ENCODE measurements at places on chromosomes 7 and 10.

DNA sequence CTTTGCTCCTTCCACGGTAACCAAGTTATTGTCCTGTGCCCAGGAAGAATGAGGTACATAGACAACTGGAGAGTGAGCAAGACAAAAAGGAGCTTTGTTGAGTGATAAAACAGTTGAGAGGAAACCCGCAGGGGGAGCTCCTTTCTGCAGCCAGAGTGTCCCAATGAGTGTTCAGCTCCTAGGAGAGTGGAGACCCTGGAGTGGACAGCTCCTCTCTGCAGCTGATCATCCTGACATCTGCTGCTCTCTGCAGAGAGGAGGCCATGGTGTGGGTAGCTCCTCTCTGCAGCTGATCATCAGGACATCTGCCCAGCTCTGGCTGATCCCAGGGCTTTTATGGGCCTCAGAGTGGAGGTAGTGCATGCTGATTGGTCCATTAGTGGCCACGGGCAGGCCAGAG is 53.4 kb upstream of the PCDH15 start:
- no peak for DNase-seq

DNA sequence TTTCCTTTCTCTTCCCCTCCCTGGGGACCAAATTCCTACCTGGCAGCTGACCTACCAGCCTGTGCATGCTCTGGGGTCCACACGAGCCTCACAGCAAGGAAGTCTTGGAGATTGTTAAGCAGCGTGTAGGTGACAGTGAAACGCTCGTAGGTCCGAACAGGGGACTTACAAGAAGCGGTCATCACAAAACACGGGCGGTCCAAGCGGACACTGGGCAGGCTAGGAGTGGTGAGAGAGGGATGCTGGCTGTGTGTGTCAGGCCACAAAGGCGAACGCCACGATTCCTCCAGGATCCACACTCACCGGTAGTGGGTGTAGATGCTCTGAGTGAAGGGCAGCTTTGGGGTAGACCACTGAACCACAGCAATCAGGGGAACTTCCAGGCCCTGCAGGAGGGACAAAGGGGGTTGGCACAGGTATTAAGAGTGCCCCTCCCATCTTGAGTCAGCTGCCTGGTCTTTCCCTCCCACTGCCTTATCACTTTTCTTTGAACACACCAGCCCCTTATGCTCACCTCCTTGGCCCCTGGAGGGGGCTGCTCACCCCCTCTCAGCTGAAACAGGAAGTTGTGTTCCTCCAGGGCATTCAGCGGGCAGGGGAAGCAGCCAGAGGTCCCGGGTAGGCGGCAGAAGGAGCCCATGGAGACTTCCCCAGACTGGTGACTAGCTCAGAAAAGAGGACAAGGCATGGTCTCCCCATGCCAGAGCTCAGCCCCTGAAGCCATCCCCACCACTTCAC is 2.0 kb downstream of the TRAPPC14 start:
- no peak for DNase-seq

DNA sequence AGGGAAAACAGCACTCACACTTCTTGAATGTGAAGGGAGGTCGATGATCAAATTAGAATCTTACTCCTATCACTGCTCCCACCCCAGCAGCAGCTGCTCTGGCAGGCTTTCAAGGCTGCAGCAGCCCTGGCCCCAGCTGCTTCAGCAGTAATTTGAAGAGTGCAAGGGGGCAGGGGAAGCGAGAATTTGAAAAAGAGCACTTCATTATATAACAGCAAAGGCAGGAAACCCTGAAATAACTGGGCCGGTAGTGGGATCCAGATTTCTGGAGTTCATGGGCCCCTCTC is 44.9 kb downstream of the MYPN start:
- DNase-seq, result peak; percentile 50

DNA sequence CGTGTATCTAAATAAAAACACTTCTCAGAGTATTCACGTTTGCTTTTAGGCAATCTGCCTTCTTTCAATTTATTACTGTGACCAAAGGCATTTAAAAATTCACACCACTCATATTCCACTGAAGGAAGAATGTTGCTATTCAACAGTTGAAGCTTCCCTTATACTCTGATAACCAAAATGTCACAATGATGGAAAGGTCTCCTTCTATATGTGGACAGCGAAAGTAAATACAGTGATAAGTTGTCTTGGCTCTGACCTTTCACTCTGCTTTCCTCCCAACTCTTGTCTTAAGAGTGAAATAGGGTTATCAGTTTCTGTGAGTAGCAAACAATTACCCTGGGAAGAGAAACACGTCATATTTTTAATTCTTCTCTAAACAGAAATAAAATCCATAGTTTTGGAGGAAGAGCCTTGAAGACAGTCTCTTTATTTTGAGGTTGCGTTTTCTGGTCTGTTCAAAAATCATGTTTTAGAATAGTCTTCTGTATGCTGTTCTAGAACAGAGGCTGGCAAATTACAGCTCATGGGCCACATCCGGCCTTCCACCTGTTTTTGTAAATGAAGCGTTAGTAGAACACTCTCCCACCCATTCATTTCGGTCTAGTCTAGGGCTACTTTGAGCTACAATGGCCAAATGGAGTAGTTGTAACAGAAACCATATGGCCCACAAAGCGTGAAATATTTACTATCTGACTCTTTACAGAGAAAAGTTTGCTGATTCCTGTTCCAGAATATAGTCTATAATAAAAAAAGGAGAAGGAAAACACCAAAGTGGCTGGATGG is 41.3 kb downstream of the ETV1 start:
- no peak for DNase-seq

- no peak for DNase-seq
These were observed 58.1 kb downstream of the ITGA8 start for GRCh38 chr10:15661574-15661973.

DNA sequence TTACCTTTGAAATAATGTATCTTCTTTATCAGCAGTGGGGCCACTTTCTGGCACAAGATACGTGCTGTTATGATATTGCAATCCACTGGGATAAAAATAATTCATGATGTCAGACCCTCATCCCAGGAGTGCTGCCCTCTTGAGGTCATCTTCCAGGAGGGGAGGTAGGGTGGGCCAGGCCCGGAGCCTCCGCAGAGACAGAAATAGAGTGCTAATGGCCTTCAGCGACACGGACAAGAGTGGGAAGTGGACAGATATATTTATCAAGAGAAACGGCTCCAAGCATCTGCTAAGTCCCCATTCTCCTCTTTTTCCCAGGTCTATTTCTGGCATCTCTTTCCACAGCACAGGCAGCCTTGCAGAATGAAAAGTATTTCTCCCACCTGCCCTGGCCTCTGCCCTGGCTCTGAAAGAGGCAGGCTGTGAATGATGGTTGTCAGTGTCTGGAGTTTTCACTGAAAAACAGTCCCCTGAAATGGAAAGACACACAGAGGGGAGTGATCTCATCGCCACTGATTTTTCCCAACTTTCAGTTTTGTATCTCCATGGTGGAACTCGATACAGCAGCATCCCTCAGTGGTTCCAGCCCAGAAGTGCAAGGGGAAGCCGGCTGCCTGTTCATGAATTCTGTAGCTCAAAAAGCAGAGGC is 251.7 kb upstream of the MYO3A start:
- no peak for DNase-seq

DNA sequence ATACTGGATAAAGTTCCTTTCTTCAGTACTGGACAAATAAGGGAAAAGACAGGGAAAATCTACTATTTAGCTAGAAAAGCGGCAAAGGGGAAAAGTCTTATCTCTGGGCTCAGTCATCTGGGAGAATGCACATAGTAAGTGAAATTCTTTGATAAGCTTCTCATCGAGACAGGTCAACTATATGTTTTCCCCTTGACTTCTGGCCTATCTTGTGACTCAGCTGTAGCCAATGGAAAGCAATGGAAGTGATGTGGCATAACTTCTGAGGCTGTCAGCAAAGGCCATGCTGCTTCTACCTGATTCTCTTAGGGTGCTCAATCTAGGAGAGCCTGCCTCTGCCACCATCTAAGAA is 91.9 kb downstream of the PCGF5 start:
- DNase-seq, result no peak

- DNase-seq, result no peak
These were observed 239.7 kb upstream of the HABP2 start for GRCh38 chr10:113313048-113313602.

GRCh38 chr10:17113889-17114540 is 15.6 kb downstream of the CUBN start:
- peak; percentile 51 for DNase-seq

DNA sequence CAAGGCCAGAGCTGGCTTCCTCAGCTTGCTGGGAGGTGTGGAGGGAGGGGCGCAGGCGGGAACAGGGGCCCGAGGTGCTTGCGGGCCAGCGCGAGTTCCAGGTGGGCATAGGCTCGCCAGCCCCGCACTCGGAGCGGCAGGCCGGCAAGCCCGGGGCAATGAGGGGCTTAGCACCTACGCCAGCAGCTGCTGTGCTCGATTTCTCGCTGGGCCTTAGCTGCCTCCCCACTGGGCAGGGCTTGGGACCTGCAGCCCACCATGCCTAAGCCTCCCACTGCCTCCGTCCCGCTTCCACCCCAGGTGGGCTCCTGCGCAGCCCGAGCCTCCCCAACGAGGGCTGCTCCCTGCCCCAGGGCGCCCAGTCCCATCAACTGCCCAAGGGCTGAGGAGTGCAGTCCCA is 25.9 kb upstream of the MAT1A start:
- DNase-seq, result no peak

DNA sequence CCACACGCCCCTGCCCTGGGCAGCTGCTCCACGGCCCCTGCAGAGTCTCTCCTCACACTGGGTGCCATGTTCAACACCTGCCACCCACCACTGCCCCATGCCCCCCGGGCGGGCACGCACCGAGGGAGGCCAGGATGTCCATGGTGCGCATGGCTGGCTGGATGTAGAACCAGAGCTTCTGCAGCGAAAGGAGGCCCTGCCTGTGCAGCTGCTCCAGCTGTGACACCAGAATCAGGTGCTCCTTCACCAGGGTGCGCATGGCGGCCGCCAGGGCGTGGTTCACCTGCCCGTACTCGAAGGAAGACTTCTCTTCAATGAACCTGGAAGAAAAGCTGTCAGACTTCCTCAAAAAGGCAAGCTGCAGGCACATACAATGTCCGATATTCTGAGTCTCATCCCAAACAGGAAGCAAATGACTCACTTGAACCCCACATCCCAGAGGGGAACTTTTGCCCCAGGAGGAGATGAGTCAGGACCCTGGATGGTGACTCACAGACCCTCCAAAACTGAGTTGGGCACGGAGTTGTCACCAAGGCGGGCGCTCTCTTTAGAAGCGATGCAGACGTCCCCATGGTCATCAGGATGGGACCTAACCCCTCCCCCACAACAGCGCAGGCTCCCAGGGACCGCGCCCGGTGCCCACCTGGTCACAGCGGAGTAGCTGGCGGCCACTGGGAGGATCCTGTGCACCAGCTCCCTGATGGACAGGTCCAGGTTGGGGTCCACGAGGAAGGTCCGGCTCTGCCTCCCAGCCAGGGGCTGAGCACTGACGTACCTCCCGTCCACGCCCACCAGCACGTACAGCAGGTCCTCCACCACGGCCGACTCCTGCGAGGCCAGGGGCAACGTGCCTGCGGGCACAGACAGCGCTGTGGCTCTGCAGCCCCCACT is 15.5 kb downstream of the TUBGCP2 start:
- DNase-seq, result peak; percentile 40

DNA sequence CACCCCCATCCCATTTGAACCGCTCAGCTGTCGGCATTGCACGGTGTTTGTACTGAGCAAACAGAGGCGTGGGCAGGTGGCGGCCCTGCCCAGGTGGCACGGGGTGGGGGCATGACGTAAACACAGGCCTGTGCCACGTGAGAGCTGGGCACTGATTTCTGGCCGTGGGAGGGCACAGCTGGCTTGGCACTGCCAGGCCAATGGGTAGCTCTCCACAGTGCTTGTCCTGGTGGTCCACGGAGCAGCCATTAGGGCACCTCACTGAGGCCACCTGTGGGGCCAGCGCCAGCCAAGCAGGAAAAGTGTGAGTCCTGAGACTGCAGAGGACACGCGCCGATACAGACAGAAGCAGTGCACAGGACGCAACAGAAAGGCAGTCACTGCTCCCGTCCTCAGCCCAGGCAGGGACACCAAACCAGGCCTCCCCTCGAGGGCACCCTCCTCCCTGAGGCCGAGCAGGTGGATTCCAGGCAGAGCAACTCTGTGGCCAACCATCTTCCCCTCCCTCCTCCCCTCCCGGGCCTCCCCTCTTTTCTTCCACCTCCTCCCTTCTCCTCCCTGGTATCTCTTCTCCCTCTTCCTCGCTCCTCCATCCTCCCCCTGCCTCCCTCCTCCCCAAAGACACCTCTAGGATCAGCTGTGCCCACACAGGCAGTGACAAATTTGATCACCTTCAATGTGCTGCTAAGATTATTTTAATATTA is 258.7 kb downstream of the ELFN1 start:
- no peak for DNase-seq

DNA sequence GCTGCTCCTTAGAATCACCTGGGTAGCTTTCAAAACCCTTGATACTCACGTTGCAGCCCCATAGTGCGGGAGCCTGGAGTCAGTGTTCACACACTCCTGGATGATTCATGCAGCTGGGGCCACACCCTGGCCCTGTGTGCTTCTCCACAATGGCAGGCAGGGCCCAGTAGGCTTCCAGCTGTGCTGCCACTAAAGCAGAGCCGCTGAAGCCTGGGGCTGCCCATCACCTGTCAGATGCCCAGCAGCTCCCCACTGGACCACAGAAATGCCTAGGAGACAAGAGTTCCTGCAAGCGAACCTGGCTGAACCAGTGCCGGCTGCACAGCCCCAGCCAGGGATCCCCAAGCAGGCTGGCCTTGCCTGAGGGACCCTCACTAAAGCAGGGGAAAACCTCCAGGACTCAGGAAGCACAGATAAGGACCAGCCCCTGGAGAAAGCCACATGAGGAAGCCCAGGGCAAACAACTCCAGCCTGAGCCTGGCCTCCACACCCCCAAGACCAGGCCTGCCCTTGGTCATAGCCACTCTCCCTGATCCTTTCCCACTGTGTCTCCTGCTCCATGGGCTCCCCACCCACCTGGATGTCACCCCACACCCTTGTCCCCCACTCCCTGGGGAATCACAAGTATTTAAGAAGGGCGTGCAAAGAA is 111.9 kb downstream of the GRID1 start:
- DNase-seq, result no peak

DNA sequence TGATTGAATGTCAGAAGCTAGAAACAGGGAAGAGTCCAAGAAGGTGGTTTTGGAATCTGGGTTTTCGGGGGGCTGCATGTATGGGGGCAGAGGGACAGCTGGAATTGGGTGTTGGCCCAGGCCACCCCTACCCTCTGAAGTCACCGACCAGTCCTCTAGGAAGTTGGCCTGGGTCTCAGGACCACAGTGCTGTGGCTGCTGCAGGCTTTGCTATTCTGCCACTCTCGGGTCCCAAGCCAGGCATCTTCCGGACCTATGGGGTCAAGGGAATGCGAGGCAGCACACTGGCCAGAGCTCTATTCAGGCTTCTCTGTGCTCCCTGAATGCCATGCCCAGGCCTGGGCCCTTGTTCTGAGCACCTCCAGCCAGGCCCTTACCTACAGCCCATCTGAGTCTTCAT is 13.2 kb downstream of the FGF8 start:
- DNase-seq, result no peak

DNA sequence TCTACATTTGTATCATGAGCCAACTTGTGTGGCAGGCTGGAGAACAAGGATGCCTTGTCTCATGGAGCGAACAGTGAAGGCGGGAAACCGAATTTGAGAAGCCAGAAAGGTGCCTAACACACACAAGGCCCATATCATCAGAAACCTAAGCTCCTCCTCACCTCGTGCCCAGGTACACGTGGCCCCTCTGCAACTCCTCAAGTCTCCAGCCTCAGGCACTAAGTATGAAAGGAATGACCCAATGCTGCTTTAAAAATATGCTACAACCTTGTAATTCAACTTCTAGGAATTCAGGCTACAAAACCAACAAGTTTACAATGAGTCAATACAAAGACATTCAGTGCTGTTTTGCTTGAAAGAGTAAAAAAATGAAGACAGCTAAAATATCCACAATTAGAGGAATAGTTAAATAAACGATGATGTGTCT is 95.7 kb downstream of the CDK6 start:
- DNase-seq, result no peak
